ENCODE measurements at places on chromosomes 3 and 15.

DNA sequence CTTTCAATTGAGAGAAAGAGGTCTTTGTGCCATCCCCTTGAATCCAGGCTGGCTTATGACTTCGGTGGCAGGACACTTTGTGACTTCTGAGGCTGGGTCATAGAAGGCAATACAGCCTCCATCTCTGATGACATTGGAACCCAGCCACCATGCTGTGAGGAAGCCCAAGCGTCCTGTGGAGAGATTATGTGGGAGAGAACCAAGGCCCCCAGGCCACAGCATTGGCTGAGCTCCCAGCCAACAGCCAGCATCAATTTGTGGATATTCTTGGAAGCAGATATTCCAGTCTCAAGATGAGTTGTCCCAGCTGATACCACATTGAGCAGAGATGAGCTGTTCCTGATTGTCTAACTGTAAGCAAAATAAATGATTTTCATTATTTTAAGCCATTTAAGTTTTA is 12.7 kb upstream of the XIRP1 start:
- no peak for DNase-seq

- DNase-seq = no peak
Observed at GRCh38 chr3:69250014-69250413, 127.6 kb upstream of the LMOD3 start.

- no peak for DNase-seq
Observed at GRCh38 chr3:23183731-23184130, 19.4 kb upstream of the UBE2E2 start.

GRCh38 chr3:5197470-5198312 is 10.2 kb downstream of the EDEM1 start:
- no peak for DNase-seq

- no peak for DNase-seq
Observed at GRCh38 chr3:121552379-121552778, 6.6 kb upstream of the POLQ start.

DNA sequence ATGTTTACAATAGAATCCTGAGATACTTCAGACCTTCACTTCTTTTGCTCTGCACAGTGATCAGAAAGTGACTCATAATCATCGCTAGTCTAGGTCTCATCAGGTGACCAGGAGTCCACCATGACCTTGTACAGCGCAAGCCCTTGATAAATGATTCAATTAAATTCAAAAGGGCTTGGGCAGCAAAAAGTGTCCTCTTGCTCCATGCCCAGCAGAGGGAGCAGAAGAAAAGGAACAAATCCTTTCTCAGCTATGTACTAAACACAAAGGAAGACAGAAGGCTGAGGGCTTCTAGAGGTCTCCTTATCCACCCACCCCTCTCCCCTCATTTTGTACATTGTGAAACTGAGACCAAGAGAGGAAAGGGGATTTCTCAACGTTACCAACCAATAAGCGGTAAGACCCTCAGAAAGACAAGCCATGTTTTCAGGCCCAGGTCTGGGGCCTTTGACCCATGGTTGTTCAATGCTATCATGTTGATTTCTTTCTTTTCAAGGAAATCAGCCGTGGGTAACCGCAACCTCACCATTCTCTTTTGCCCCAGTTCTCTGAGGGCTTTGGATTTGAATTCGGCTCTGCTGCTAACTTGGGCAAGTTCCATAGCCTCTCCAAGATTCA is 74.8 kb downstream of the AQP9 start:
- no peak for DNase-seq

DNA sequence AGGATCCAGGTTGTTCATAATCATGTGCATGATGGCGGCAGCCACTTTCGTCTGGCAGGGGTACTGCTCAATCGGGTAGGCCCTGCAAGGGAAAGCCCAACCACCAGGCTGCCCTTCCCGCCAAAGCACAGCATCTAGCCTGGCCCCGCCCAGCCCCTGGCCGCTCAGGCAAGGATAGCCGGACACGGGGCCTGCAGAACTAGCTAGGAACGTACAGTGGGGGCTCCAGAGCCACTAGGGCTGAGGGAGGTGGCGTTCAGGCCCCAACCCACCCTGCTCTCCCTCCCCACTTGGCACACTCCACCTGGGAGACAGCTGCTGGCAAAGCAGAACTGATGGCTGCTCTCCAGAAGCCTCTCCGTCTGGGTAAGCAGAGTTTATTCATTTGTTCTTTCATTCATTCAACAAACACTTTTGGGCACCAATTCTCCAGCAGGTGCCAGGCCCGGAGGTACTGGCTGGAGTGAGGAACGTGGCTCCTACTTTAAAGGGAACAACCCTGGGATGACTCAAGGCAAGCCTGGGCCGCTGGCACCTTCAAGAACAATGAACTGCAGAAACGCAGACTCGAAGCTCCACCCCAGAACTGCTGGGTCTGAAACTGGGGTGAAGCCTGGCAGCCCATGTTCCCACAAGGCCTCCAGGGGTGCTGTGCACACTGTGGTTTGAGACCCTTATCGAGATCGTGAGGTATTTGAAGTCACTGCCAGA is 7.8 kb downstream of the UROC1 start:
- DNase-seq = no peak

- no peak for DNase-seq
Observed at GRCh38 chr3:189689625-189690024, 58.4 kb downstream of the TP63 start.

DNA sequence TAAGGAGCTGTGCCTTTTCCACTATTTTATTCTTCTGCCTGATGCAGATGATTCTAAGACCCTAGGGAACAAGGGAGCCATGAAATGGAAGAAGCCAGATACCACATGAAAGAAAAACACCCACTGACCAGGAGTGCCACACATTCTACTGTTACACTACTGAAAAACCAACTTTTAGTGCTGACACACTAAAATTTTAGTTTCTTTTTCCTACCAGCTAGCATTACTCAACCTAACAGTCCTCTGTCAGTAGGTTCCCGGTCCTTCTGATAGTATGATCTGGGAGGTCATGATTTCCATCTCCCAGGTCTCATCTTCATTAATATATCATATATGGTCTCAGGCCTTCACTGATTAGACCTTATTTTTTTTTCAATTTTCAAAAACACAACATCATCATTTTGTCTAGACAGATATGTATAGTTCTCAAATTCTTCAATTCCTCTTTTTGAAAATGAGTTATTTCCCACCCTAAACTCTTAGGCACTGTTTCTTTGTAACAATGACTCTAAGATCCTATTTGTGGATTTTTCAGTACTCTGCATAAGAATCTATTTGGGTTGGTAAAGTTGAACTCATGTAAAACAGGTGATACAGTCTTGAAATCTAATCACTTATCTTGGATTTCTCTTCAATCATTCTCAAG is 321.8 kb downstream of the CTNNB1 start:
- no peak for DNase-seq

- no peak for DNase-seq
Observed at GRCh38 chr15:98433346-98433745, 215.0 kb upstream of the IGF1R start.

DNA sequence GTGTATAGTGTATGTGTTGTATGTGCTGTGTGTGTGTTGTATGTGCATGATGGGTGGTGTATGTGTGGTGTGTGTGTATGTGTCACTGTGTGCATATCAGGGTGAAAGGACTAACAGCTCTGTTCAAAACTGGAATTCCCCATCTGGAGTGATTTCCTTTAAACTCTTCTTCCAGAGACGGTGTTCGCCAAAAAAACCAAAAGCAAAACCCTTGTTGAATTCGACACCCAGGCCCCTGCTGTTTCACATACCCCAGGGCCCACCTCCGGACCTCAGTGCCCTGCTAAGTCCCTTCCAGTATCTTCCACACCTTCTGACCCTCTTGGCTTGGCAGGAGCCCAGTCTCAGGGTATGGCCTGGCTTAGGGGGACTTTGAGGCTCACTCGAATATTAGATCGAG is 44.9 kb upstream of the SEC13 start:
- no peak for DNase-seq

DNA sequence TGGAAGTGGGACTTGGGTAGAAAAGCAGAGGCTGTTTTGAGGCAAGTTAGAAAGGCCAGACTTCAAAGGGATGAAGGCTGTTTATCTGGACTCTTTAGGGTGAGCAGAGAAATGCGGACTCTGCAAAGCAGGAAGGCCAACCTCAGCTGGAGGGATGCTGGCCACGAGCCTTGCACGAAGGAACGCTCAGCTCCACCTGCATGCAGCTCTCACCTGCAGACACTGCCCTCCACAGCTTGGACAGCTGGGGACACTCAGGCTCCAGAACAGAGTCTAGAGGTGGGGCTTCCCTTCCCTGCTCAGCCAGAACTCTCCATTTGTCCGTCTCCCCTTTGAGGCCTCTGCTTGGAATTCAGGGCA is 229.7 kb downstream of the ADAMTS17 start:
- DNase-seq = peak; percentile 67

DNA sequence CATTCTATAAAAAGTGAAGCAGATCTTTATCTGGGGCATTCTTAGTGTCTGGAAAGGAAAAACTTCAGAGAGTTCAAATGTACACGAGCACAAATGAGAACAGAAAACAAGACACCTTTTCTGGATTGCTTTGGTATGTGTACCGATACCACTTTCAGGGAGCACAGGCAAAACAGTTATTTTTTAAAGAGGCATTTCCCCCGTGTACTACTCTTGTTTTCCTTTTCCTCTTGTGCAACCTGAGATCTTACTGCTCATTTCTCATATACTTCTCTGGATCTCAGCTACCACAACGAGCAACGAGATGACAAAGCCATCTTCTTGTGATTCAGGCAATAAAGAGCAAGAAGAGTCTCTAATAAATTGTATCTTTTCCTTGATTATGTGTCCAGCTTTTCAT is 463.6 kb downstream of the SHQ1 start:
- DNase-seq = no peak

- DNase-seq = peak; percentile 80
Observed at GRCh38 chr15:83010709-83011270, 649 bp downstream of the C15orf40 start.

DNA sequence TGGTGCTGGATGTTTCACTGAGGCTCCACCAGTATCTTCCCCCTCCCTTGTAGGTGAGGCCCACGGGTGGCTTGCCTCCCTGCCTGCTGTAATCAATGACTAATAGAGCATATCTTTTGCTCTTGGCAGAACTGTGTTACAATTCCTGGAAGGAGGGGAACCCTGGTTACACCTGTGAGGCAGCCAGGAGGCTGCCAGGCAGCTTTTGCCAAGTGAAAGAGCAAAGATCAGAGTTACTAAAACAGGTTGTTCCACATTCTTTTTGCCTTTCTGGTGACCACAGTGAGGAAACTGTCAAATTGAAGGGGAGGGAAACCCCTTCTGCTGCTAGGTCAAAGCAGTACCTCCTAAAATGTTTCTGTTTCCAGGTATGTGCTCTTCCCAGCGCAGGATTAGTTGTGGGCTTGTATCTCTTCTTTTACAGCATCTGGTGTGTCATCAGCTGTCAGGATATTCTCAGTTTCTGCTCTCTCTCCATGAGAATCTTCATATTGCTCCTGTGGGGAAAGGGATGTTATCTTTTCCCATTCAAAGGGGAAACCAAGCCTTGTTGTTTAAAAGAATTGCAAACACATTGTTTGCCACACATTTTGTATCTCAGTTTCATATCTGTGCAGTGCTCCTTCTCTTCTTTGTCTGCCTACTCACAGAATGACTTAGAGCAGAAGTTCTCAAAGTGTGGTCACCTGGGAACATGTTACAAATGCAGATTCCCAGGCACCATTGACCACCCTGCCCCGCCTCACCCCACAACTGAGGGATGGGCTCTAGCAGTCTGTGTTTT is 137.4 kb upstream of the UMPS start:
- no peak for DNase-seq

DNA sequence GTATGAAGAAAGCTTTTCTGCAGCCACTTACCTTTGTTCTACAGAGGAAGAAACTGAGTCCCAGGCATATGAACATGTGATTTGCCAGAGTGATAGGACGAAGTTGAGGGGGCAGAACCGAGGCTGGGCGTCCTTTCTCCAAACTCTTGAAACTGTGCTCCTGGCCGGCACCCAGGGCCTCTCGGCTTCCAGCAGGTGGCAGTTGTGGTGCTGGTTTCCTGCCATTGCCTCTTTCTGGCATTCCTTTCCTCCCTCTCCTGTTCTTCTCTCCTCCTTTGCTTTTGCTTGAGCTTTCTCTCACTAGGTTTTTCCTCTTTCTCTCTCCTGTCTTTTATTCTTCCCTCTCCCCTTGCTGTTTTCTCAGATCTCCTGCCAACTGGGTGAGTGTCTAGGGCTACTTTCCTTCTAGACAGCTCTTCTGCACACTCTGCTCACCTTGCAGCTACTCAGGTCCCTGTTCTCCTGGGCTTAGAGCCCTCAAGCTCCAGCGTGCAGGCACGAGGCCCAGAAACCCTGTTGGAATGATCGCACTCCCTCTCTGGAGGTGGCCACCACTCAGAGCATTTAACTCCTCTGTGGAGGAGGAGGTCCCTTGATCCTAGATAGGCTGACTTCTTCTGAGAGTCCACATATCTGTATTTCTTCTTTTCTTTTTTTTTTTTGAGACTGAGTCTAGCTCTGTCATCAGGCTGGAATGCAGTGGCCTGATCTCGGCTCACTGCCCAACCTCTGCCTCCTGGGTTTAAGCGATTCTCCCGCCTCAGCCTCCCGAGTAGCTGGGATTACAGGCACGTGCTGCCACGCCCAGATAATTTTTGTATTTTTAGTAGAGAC is 26.2 kb downstream of the TRAK1 start:
- no peak for DNase-seq

GRCh38 chr15:83282141-83282540 is 2.3 kb downstream of the BNC1 start:
- no peak for DNase-seq
